DND-41 (cell line): ENCODE measurements at places on chromosomes 1 and 21.

DNA sequence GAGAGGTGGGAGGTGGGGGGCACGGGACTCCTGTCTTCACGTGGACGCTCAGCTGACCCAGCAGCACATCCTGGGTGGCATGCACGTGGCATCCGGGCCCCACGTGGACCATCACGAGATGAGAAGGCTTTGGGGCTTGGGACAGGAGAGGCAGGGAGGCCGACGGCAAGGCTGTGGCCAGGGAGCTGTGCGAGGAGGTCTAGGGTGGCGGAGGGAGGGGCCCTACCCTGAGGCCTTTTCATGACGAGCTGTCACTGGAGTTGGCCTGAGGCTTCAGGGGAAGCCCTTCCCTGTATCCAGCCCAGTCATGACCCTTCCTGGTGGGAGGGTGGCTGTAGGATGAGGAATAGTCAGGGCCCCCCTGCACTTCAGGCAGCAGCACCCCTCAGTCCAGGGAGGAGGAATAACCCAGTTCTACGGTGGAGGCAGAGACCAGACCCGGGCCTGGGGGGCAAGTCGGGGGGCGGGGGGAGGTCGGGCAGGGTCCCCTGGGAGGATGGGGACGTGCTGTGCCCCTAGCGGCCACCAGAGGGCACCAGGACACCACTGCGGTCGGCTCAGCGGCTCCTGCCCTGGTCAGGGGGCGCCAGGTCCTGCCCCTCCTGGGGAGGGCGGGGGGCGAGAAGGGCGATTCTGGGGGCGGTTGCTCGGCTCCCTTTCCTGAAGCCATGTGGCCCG is 2.0 kb upstream of the PERM1 start:
- peak; percentile 61 for DNase-seq

DNA sequence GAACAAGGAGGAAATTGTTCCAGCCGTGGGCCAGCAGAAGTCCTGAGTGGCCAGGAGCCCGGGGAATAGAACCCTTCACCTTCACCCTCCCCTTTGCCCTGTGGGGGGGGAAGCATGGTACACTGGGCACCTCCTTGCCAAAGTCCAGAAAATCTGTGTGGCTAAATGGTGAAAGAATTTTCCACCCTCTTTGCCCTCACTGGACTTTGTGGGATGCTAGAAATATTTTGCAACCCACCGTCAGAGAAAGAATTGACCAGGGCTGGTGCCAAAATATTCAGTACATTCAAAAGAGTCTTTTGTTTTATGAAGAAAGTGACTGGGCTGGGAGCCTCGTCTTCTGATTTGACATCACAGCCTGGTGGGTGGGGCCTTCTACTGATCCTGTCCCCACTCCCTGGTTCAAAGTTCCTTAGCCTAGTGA is 14.6 kb downstream of the NFASC start:
- DNase-seq = no peak

DNA sequence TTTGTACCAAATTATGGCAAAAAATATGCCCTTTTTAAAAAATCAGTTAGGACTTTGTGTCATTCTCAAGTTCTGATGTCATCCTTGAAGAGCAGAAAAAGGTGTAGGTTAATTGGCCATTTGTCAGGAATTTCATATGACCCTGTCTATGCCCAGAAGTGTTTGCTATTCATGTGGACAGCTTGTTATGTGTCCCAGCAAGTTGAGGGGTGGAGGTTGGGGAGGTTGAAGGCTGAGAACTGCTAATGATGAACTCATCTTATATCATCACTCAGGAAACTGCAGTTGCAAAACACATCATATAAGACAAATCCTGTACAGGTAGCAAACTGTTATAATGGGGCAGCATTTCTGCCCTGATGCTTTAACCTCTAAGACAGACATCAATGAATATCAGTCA is 106.5 kb downstream of the PHTF1 start:
- DNase-seq = no peak

DNA sequence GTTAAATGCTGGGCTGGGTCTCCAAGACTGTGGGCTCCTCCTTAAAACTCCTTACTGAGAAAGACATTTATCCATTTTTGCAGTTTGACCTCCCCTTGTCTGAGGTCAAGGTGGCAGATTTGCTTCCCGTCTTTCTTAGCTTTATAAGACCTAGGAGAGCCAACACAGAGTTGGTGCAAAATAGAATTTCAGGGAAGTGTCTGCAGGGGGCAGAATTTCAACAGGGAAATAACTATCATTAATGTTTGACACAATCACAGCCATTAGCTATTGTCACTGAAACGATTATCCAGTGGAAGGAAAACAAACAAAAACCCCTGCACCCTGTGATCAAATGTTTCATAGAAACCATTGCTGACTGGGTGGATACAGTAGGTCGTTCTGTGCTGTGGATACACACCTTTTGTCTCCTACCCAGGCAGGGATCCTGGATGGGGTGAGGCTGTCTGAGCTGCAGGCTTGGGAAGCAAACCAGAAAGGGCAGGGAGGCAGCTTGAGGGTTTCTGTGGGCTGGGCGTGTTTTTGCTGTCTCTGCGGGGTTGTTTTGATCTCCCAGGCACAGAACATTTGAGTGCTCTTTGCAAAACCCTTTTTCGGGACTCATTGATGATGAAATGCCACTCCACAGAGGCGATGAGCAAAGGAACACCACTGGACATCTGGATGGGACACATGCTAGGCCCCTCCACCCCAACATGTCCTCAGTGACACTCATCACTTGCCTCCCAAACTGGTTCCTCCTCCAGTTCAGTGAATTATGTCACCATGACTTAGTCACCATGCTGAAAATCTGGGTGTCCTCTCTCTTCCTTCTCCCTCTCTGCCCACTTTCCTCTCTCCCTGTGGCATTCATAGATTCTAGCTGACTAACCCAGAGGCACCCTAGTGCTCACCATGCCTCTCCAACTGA is 94.2 kb upstream of the SERBP1 start:
- no peak for DNase-seq

DNA sequence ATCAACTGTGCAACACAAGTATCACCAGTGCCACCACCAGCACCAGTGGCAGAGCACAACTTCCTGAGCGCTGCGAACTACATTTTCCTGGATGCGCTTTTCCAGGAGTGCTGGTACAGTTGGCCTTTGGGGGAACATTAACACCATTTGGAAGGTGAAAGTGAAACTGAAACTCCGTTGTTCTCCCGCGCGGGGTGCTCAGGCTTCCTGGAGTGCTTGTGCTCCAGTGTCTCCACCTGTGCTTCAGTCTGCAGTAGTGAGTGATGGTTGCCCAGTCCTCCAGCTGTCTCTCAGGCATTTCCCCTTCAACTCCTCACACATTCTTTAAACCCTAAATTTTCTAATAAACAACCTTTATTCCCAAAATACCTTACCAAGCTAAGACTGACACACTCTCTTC is 187.8 kb downstream of the LRRIQ3 start:
- DNase-seq = peak; percentile 79

DNA sequence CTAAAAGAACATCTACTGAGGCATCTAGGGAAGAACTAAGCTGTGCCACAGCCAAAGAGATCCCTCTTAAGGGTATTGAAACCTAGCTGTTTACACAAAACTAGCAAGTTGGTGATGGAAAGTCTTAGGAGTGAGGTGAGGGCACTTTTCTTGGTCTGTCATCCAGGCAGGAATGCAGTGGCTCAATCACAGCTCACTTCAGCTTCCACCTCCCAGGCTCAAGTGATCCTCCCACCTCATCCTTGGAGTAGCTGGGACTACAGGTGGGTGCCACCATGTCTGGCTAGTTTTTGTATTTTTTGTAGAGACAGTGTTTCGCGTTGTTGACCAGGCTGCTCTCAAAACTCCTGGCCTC is 2.4 kb downstream of the PLEKHO1 start:
- no peak for DNase-seq

DNA sequence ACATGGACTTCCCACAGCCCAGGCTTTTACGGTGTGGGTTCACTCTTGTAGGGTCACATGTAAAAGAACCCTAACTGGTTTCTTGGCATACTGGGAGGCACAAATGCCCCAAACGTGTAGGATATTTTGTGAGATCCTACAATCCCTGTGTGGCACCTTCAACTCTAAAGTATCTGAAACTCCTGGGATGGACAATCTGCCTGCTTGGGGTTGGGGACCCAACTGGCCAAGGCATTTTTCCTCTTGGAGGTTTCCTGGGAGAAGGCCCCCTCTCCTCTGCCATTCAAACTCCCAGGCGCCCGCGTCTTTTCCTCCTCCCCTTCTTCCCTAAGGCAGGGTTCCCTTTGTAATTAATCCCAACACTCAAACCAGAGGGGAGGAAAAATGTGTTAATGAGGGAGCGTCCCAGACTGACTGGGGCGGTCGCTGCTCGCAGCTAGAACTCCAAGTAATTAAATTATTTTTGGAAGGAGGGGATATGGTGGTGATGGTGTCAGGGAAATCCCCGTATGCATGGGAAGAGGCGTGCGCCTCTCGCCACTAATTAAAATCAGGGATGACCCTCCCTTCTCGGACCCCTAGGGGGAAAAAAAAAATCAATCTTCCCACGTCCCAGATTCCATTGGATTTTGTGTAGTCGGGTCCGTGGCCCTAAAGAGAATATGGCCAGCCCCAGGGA is 681 bp upstream of the VANGL2 start:
- DNase-seq = no peak

DNA sequence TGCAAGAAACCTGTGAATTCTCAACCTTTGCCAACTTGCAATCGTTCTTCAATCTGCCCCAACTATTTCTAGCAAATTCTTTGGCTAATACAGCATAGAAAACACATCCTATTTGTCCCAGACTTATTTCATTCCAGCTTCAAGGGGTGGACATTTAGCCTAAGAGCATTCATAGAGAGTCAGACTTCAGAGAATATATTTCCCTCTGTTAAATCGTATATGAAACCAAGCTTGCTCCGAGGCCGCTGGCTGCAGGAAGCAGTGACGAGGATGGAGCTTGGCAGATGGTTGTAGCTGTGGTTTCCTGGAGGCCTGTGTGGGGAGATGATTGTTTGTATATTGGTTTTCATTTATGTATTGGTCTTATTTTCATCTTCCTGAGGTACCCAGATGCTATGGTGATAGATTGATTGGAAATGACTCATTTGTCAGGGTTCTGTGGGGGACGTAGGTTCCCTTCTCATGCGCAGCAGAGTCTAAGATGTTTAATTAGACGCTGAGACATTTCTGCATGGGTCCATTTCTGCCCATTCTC is 26.1 kb downstream of the MAN1C1 start:
- DNase-seq = peak; percentile 67

- DNase-seq = no peak
Measured at GRCh38 chr1:208085655-208086515, 158.3 kb downstream of the PLXNA2 start.

DNA sequence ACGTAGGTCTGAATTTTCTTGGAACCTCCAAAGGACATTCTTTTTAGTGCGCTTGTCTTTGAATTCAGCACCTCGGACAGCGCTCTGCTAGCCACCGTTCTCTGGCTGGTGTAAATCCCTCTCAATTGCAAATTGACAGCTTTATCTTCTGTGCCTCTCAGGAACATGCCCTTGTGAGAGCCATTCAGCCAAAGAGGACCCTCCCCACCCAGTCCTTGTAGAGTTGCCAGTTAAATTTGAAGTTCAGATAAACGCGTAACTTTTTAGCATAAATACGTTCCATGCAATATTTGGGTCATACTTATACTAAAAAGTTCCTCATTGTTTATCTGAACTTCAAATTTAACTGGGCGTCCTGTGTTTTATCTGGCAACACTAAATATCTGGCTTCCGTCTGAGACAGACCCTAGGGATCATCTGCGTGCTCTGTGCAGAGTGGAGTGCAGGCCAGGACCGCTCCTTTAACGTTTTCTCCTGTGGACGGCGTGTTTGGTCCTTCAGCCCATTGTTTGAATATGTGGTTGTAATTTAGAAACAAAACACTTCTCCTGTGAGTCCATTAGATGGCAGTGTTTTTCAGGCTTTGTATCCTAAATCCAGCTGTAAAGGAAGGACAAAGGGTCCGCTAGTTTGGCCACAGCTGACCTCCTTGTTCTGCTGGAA is 7.0 kb downstream of the KCNAB2 start:
- DNase-seq = peak; percentile 72

DNA sequence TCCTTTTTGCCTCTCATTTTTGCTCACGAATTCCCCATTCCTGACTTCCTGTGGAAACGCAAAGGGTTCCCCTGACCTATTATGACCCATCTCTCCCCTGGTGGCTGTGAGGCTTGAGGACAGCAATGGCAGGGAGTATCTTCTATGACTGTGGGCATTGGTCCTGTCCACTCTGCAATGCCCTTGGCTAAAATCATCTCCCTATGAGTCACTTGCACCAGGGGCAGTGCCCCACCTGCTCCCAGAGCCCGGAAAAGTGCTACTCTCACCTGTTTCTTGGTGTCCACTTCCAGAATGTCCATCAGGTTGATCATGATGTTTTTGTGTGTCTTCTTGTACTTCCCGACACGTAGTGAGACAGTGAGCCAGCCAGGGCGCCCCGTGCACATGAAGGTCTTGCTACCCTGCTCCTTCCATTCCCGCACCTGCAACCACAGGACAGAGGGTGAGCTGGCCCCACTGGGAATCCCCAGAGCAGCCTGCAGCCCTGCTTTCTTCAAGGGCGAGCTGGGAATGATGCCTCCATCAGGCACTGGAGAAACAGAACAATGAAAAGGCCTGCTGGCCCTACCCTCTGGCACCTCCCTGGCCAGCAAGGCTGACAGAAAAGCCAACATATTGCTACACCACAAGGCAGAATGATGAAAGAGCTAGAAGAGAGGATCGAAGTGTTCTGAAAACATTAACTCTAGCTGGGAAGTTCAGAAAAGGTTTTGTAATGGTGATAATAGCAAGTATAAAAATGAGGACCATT is 3.5 kb downstream of the DHCR24 start:
- no peak for DNase-seq

GRCh38 chr1:222923506-222923905 is 108.7 kb downstream of the DISP1 start:
- DNase-seq = no peak
